ENCODE measurements at places on chromosomes 4 and X. TPM values are rescaled to one million over a fixed set of nuclear protein-coding genes. Genes with fewer than 3 reads are reported as not detected.

- no peak overlapping the region for H3K4me3 ChIP-seq
- no peak overlapping the region for H3K27ac ChIP-seq
- H3K4me1 ChIP-seq: no peaks in the 10 kb centered on the region
- no peaks in the 10 kb centered on the region for H3K27me3 ChIP-seq
Measured at GRCh38 chr4:56668267-56668666, 12.8 kb downstream of the HOPX start.

DNA sequence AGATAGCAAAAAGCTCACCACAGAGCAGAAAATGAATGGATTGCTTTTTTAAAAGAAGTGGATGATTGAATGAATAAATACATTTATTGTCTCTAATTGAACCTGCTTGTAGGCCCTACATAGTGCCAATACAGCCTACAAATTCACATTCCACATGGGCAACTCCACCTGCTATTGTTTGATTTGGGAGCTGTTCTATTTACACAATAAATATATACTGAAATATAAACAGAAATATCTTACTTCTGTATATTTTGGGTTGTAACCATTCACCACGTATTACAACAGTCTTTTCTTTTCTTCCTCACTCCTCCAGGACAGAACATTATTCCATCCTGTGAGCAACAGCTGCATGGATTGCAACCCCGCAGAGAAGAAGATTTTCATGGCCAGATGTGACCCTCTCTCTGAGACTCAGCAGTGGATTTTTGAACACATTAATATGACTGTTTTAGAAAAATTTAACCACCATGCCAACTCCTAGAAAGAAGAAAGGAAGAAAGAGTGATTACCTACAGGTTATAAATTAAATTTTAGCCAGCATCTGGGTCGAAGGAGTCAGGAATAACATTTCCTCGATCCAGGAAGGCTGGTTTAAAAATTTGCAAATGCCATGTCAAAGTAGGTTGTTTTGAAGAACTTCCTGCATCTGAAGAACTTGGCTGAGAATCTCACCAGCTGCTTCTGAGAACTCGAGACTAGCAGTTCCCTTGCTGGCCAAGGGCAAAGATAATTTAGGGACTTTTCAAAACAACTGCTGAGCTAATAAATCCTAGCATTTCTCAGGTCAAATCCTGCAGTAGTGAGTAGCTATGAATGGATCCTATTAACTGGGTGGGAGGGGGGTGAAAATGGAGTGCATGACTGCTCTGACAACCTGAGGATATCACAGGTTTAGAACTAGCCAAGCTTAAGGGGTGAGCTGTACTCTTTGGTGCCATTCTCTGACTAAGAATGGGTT, 128.7 kb upstream of the GALNT7 start:
- no peak overlapping the region for H3K27ac ChIP-seq
- H3K27me3 ChIP-seq: no peaks in the 10 kb centered on the region
- H3K36me3 ChIP-seq: no peaks in the 10 kb centered on the region

The CENPVL2 gene
- total RNA-seq: not detected

GRCh38 chr4:154349829-154350228, 141.8 kb downstream of the DCHS2 start:
- H3K4me1 ChIP-seq: no peaks in the 10 kb centered on the region
- H3K4me3 ChIP-seq: no peak overlapping the region
- no peaks in the 10 kb centered on the region for H3K27me3 ChIP-seq
- no peaks in the 10 kb centered on the region for H3K36me3 ChIP-seq
- no peak overlapping the region for H3K27ac ChIP-seq

The YTHDC1 gene
- total RNA-seq: 61.4 TPM

GRCh38 chr4:36043901-36044300, 200.4 kb downstream of the ARAP2 start:
- H3K4me1 ChIP-seq: no peaks in the 10 kb centered on the region
- no peak for DNase-seq
- no peaks in the 10 kb centered on the region for H3K36me3 ChIP-seq
- no peaks in the 10 kb centered on the region for H3K27me3 ChIP-seq
- H3K27ac ChIP-seq: no peak overlapping the region

- H3K27ac ChIP-seq: no peak overlapping the region
- H3K4me3 ChIP-seq: no peak overlapping the region
- no peak for DNase-seq
Measured at GRCh38 chr4:39521253-39521919, 5.9 kb downstream of the UGDH start.

The TMSB15C gene
- 4.7 TPM for total RNA-seq

- H3K4me1 ChIP-seq: no peaks in the 10 kb centered on the region
- no peak overlapping the region for H3K4me3 ChIP-seq
- no peak overlapping the region for H3K27ac ChIP-seq
- no peaks in the 10 kb centered on the region for H3K36me3 ChIP-seq
- no peak for DNase-seq
Measured at GRCh38 chr4:22045051-22045630, 96.6 kb upstream of the KCNIP4 start.

DNA sequence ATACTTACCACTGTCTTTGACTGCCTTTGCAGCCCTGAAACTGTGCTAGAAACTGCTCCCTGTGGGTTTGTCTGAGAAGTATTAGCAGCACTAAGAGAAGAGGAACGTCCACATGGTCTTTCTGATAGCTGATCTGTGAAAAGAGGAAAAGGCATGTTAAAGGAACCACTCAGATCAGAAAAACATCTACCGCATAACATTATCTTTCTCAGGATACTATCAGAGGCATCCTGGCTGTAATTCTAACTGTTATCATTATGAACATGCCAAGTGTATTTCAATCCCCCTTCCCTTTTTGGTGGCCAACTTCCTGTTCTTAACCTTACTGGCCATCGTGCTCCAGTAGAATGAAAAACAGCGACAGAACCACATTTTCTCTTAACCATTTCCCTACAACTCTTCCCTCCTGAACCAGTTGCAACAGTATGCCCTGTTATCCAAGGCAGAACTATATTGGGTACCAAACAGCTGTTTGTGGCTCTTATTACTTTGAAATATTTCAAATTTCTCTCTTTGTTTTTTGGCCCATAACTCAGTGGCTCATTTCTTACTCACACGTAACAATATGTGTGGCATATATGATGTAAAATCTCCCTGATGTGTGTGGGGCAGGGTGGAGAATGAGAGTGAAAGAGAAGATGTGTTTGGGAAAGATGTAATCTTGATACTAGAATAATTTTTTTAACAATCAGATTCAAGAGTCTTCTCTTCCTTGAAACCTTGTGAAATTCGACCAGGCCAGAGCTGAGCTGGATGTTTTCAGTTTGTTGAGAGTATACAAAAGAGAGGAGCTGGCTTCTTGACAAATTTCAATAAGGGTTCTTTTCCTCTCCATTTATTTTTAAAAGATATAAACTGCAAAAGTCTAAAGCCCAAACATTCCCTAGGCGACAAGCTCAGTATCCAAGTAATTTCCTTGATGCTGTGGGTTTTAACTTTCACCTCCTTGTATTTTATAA, 35.2 kb downstream of the ARHGEF6 start:
- H3K27me3 ChIP-seq: no peaks in the 10 kb centered on the region
- H3K4me1 ChIP-seq: peaks cover 8% of the 10 kb centered on the region
- H3K27ac ChIP-seq: no peak overlapping the region
- no peak overlapping the region for H3K4me3 ChIP-seq
- DNase-seq: no peak

- H3K4me3 ChIP-seq: no peak overlapping the region
- H3K27me3 ChIP-seq: no peaks in the 10 kb centered on the region
- H3K4me1 ChIP-seq: no peaks in the 10 kb centered on the region
- no peak for DNase-seq
Measured at GRCh38 chr4:144666539-144667175, 20.7 kb downstream of the HHIP start.

GRCh38 chr4:123488916-123489315, 92.3 kb downstream of the SPRY1 start:
- H3K36me3 ChIP-seq: no peaks in the 10 kb centered on the region
- no peak overlapping the region for H3K4me3 ChIP-seq
- no peaks in the 10 kb centered on the region for H3K4me1 ChIP-seq
- no peak for DNase-seq

- no peak overlapping the region for H3K27ac ChIP-seq
- no peaks in the 10 kb centered on the region for H3K4me1 ChIP-seq
- H3K27me3 ChIP-seq: no peaks in the 10 kb centered on the region
- no peaks in the 10 kb centered on the region for H3K36me3 ChIP-seq
Measured at GRCh38 chr4:78100060-78100459, 42.9 kb downstream of the FRAS1 start.

DNA sequence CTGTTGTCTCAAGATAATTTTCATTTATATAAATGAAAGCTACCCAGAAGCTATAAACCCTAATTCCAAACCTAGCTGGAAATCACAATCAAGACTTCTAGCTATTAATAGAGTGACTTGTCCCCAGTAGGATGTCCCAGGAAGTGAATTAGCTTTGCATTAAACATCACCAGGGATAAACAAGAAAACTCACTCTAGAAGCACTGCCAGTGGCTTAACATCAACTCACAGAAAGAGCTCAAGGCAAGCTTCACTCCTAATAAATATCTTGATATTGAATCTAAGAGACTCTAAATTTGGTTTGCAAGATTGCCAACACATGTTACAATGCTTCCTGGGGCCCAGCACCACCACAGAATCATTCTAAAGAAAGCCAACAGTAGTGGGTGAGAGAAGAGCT, 468.7 kb upstream of the FAM241A start:
- no peaks in the 10 kb centered on the region for H3K36me3 ChIP-seq
- H3K27ac ChIP-seq: no peak overlapping the region
- no peaks in the 10 kb centered on the region for H3K27me3 ChIP-seq
- H3K4me1 ChIP-seq: no peaks in the 10 kb centered on the region
- no peak for DNase-seq
- H3K4me3 ChIP-seq: no peak overlapping the region

The PORCN gene
- 15.7 TPM for total RNA-seq

- H3K27me3 ChIP-seq: no peaks in the 10 kb centered on the region
- peaks cover 24% of the 10 kb centered on the region for H3K4me1 ChIP-seq
- H3K27ac ChIP-seq: peak overlapping the region; percentile 74
- H3K4me3 ChIP-seq: no peak overlapping the region
- DNase-seq: no peak
Measured at GRCh38 chrX:68895341-68895755, 66.5 kb downstream of the EFNB1 start.

The HPGDS gene
- 0.98 TPM for total RNA-seq

The MMRN1 gene
- total RNA-seq: 96.3 TPM

- H3K27ac ChIP-seq: no peak overlapping the region
- no peak overlapping the region for H3K4me3 ChIP-seq
- H3K27me3 ChIP-seq: no peaks in the 10 kb centered on the region
Measured at GRCh38 chrX:9055354-9055753, 21.4 kb upstream of the FAM9B start.

- H3K27ac ChIP-seq: no peak overlapping the region
- DNase-seq: no peak
- H3K27me3 ChIP-seq: no peaks in the 10 kb centered on the region
- peaks cover 18% of the 10 kb centered on the region for H3K4me1 ChIP-seq
Measured at GRCh38 chr4:41050880-41051775, 163.2 kb downstream of the APBB2 start.

The CSAG3 gene
- not detected for total RNA-seq

The TRPC3 gene
- 0.98 TPM for total RNA-seq

The CITED1 gene
- 2.7 TPM for total RNA-seq

- H3K4me3 ChIP-seq: no peak overlapping the region
- no peak for DNase-seq
- no peaks in the 10 kb centered on the region for H3K36me3 ChIP-seq
- no peaks in the 10 kb centered on the region for H3K4me1 ChIP-seq
Measured at GRCh38 chr4:177190995-177191580, 118.6 kb upstream of the NEIL3 start.

- H3K4me1 ChIP-seq: no peaks in the 10 kb centered on the region
- no peak for DNase-seq
- H3K27ac ChIP-seq: no peak overlapping the region
- no peaks in the 10 kb centered on the region for H3K27me3 ChIP-seq
- H3K36me3 ChIP-seq: no peaks in the 10 kb centered on the region
Measured at GRCh38 chr4:85734424-85734831, 259.5 kb downstream of the ARHGAP24 start.

- no peaks in the 10 kb centered on the region for H3K27me3 ChIP-seq
- H3K4me3 ChIP-seq: no peak overlapping the region
- H3K27ac ChIP-seq: no peak overlapping the region
- H3K36me3 ChIP-seq: no peaks in the 10 kb centered on the region
- DNase-seq: no peak
Measured at GRCh38 chrX:24694825-24695224, 1.1 kb downstream of the POLA1 start.

- no peak for DNase-seq
- H3K4me1 ChIP-seq: no peaks in the 10 kb centered on the region
- no peak overlapping the region for H3K4me3 ChIP-seq
- H3K27me3 ChIP-seq: no peaks in the 10 kb centered on the region
- no peak overlapping the region for H3K27ac ChIP-seq
Measured at GRCh38 chr4:164683040-164683439, 70.9 kb upstream of the SMIM31 start.

The SULT1B1 gene
- total RNA-seq: 1.7 TPM

The ZNF157 gene
- not detected for total RNA-seq

The NWD2 gene
- total RNA-seq: 0.49 TPM

DNA sequence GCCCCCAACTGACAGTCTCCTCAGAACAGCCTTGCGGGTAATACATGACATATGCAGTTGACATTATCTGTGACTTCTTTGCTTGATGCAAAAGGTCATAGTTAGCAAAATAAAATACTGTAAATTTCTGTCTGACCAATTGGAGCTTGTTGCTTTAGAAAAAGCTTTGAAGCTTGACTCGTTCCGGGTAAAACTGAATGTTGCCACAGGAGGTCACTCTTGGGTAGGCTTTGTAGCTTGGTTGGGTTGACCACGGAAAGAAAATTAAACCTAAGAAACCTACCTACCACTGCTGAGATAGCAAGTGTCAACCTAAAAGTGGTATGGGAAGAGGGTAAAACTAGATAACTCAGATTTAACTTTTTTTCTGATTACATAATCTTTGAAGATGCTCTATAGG, 23.2 kb downstream of the PRPS2 start:
- no peaks in the 10 kb centered on the region for H3K4me1 ChIP-seq
- no peak overlapping the region for H3K27ac ChIP-seq
- no peaks in the 10 kb centered on the region for H3K36me3 ChIP-seq
- no peak for DNase-seq
- no peaks in the 10 kb centered on the region for H3K27me3 ChIP-seq

The CCDC110 gene
- 1.2 TPM for total RNA-seq

The FAM9C gene
- not detected for total RNA-seq

DNA sequence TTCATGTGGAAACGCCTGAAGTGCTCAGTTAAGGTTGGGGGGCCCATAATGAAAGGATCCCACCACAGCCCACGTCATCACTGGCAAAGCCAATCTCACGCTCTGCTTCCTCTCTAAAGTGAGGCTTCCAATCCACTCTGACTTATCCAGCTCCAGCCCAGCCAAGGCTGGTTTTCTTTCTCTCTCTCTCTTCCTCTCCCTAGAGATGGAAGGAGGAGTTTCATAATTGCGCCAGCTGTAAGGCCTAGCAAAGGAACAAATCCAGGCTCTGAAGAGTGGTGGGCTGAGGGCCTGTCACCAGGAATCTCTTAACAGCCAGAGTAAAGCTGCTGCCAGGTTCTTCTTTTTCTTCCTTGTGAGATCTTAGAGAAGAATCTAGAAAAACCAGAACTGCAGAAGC, 20.7 kb upstream of the BCLAF3 start:
- no peaks in the 10 kb centered on the region for H3K36me3 ChIP-seq
- no peaks in the 10 kb centered on the region for H3K27me3 ChIP-seq
- no peak overlapping the region for H3K27ac ChIP-seq
- H3K4me1 ChIP-seq: no peaks in the 10 kb centered on the region

The NEIL3 gene
- total RNA-seq: 0.98 TPM

The DACH2 gene
- not detected for total RNA-seq

GRCh38 chrX:12026481-12026880, 111.8 kb upstream of the FRMPD4 start:
- H3K27me3 ChIP-seq: no peaks in the 10 kb centered on the region
- H3K27ac ChIP-seq: no peak overlapping the region
- no peaks in the 10 kb centered on the region for H3K36me3 ChIP-seq
- H3K4me3 ChIP-seq: no peak overlapping the region
- no peaks in the 10 kb centered on the region for H3K4me1 ChIP-seq

All from vagina (tissue), 2 donors.